Right ventricle myocardium inferior (tissue), 1 donor: ENCODE measurements at places on chromosomes 1 and 21. TPM values are rescaled to one million over a fixed set of nuclear protein-coding genes. Genes with fewer than 3 reads are reported as not detected.

DNA sequence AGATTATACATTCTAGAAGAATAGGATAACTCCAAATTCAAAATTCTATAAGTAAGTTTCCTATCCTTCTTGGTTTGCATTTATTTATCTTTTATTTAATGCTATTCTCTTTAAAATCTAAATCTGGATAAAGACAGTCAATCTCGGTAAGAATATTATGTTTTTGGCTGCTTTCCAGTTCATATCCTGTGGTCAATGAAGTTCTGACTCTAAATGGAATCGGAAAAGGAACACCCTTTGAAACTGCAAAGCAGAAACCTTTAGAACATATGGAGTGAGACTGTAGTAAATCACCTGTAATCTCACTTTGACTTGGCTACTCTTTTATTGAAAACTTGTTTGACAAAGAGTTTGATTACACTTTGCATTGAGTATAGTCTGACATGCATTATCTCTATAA lies 85.2 kb downstream of the KIFAP3 start:
- DNase-seq, result no peak

GRCh38 chr1:197776351-197777105 lies 1.2 kb upstream of the DENND1B start:
- no peak for DNase-seq

- no peak for DNase-seq
Measured at GRCh38 chr1:240635466-240636256, 23.7 kb upstream of the GREM2 start.

GRCh38 chr1:77504986-77505385 lies 177.5 kb downstream of the ZZZ3 start:
- DNase-seq, result no peak

DNA sequence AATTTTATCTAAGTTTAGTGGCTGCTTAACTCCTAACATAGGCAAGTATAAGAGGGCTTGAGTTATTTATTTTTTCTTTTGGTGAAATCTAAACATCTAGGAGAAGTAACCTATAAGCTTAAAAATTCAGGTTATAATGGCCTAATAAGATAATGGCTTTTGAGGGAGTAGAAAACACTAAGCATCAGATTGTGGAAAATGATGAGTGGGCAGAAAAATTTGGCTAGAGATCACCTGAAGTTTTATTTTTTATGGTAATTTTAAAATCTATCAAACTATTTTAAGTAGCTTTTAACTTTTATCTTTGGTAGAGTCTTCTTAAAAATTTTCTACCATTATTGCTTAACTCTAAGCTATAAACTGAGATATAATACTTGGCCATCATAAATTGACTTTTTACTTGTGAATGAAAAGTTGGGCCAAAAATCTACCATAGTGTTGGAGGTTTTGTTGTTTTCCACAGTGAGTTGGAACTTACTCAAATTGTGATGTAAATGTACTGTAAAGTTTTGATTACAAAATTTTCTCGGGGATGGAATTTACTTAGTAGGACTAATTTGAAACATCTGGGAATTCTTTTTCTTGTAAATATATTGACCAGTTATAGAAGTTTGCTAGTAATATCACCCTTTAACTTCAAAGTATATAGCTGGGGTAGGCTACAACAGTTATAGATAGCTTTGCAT lies 63.9 kb downstream of the USP25 start:
- no peak for DNase-seq

- peak; percentile 81 for DNase-seq
Measured at GRCh38 chr1:225881081-225881958, 860 bp downstream of the TMEM63A start.

DNA sequence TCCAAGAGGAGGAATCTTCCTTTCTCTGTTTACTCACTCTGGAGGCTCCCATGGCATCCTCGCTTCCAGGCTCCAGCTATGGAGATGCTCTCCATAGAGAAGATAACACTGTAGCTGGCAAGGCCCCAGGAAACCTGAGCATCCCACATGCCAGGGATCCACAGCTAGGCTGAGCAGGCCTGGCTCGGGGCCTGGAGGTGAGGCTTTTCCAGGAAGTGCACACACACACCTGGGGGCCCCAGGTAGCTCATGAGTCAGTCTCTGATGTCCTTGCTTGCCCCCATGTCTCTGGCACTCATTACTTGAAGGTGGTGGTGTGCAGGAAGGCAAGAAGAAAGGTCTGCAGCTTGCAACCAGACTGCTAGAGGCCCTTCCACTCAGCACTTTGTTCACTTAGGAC lies 5.5 kb upstream of the LCE5A start:
- no peak for DNase-seq

DNA sequence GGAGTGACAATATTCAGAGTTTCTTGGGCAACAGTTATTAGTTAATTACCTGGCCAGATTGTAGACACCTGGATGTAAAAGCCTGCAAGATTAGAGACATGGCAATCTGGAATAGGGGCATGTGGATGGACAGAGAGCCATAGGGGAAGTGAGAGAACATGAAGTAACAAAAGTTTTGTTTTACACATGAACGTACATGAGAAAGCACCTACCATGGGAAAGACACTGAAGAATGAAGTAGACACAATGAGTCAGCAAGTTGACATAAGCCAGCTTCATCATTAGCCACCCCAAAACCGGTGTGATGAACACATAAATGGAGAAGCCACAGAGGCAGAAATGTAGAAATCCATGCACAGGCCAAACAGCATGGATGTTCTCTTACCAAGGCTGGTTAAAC lies 462.1 kb upstream of the C1orf87 start:
- DNase-seq, result no peak

DNA sequence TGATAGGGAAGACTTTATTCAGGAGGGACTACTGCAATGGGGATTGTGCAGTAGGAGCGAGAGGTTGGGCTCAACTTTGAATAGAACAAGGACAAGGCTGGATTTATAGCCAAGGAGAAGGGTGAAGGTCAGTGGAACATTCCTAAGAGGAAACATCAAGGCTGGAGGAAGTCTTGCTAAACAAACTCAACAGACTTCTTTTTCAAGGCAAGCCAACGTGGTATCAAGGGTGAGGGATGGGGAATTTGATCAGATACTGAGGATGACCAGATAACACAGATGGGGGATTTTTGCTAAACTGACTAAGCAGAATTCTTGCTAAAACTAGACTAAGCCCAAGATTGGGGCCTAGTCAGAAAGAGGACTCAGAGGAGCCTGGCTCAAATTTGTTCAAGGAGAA lies 107.3 kb downstream of the DUSP10 start:
- DNase-seq, result no peak

The OLFML2B gene
- total RNA-seq, result 4.2 TPM

DNA sequence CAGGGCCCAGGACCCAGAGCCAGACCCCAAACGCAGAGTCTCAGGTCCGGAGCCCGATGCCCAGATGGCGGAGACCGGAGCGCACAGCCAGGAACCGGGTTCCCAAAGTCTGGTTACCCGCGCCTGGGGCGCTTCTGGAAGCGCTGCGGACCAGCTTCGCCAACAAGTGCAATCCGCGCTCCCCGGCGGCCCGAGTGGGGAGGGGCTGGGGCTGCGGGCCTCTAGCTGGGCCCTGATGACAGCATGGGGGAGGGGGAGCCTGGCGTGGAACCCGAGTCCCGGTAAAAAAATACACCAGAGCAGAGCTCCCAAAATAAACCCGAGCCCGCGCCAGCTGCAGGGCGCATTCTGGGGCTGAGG lies 494 bp downstream of the NT5C1A start:
- DNase-seq, result peak; percentile 89

The OR2T29 gene
- total RNA-seq, result not detected

GRCh38 chr1:3543076-3544039 lies 68.0 kb downstream of the MEGF6 start:
- no peak for DNase-seq

GRCh38 chr21:45285266-45285931 lies 2.3 kb downstream of the POFUT2 start:
- DNase-seq, result no peak

DNA sequence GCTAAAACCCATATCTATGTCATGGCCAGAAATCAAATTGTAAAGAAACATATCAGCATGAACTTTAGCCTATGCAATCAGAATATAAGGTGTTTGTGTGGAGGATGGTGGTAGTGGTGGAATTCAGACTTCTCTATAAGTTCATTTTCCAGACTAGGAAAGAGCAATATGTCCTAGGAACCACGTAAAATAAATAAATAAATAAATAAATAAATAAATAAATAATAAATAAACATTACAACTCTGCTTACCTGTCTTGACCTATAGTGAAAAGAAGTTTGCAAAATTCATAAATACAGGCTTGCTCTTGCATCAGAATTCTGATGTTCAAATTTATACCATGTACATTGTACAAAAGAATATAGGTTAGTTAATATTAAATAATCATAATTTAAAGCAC lies 1382.6 kb upstream of the ADGRL2 start:
- no peak for DNase-seq
